ENCODE measurements at places on chromosomes 4 and X. TPM values are rescaled to one million over a fixed set of nuclear protein-coding genes. Genes with fewer than 3 reads are reported as not detected.

DNA sequence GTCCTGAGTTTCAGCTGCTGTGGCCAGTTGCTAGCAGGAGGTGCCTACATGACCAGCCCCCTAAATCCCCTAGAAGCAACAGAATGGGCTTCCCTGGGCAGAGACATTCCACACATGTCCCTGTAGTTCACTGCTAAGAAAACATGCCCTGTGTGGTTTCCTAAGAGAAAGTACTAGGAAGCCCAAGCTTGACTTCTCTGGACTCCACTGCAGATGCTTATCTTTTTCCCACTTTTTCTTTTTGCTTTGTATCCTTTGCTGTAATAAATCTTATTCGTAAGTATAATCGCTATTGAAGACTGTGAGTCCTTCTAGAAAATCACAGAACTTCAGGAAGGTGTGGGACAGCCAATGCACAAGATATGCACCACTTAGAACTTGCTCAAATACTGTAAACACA is 15.6 kb downstream of the RPGR start:
- no peak for DNase-seq

DNA sequence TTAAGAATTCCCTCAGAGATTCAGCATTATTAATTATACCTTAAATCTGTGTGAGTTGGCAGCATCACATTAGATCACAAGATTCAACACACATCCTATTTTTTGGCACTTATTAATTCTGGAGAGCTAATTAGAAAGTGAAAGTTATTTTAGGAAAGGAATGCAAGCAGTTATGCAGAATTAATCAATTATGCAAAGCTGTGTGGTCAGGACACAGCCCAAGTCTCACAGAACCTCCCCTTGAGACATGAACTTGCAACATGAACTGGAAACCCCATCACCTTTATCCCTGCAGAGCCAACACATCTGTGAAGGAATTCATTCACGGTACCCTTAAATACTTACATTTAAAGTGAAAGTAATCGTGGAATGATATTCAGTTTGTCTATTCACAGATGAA is 80.5 kb downstream of the TSPAN5 start:
- no peak for DNase-seq

DNA sequence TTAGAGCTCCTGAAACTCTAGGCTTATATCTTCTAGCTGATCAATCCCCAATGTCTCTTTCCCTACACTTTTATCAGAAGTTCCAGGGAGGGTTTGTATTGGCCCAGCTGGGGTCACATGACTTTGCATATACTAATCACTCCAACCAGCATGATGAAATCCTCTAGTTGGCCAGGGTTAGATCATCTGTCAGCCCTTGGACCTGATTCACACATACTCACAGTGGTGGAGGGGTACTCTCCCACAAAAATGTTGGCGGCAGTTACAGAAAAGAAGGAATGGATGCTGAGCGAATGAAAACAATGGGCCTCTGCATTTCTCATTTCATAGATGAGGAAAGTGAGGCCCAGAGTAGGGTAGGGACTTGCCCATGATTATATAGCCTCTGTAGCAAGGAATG is 151.1 kb downstream of the PJA1 start:
- DNase-seq, result no peak

RIPPLY1 gene
- not detected for total RNA-seq

DNA sequence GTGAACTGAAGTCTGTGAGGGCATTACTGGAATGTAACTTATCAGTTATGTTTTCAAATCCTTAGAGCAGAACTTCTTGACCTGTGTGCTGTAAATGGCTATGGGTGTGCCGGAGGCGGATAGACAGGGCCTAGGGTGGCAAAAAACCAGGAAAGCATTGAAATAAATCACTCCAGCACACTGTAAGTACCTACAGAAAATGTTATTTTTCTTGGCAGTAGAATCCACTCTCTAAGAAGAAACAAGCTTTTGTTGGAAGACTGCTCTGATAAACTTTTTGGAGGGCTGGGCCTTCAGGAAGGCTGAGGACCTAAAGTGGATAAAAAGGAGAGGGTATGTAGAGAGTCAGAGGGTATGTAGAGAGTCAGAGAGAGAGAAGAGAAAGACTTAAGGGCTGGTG is 14.9 kb downstream of the CPE start:
- DNase-seq, result no peak

GRCh38 chrX:12945494-12945893 is 29.4 kb upstream of the TMSB4X start:
- DNase-seq, result no peak

DNA sequence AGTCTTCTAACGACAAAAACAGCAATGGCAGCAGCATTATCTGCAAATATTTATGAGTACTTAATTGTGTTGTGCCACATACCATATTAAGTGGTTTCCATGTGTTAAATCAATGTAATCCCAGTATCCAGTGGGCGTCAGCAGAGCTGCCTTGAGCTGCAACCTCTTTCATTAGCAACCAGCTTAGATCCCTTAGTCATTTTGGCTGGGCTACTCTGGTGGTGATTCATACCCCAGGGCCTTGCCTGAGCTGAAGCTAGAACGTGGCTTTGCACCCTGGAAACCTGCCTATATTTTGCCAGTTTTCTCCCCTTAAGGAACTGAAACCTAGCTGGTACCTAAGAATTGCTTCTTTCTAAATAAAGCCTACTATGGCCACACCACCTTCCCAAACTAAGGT is 474.3 kb upstream of the FTHL17 start:
- DNase-seq, result no peak

Measured in ureter (tissue), 1 donor.